ENCODE measurements at places on chromosomes 12 and 14.

GRCh38 chr14:104573930-104574329, 5.6 kb upstream of the C14orf180 start:
- DNase-seq: no peak

DNA sequence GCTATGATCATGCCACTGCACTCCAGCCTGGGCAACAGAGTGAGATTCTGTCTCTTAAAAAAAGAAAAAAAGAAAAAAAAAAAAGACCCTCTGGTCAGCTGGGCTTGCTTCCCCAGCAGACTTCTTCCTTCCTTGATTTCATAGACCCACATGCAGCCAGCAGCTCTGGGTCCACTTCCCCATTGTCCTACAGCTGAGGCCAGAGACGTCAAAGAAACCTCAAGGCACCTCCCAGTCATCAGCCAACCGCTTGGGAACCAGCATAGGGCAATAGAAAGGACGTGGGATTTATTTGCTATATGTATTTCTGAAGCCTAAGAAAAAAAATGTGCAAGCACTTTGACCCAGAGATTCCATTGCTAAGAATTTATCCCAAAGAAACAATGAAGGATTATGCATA, 35.4 kb upstream of the SPPL3 start:
- DNase-seq: no peak

- peak; percentile 26 for DNase-seq
Observed at GRCh38 chr12:16359512-16360491, 12.4 kb downstream of the MGST1 start.

- no peak for DNase-seq
Observed at GRCh38 chr14:25010471-25010870, 39.5 kb downstream of the STXBP6 start.

DNA sequence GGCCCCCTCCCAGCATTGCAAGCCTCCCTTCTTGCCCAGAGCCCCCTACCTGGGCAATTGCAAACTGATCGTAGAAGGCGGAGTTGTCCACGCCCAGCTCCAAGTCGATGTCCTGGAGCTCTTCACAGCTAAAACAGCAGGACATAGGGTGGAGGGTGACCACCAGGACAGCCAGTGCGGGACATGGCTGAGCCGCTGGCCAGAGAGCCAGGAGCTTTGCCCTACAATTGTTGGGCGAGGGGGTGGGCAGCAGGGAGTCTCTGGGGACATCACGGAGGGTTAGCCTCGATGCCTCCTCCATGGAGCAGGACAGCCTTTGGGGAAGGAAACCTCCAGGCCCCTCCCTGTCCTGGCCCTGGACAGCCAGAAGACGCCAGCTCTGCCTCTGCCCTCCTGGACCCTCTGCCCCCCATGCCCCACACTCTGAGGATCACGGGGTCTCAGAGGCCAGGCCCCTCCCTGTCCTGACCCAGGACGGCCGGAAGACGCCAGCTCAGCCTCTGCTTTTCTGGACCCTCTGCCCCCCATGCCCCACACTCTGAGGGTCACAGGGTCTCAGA, 9.4 kb downstream of the TMEM179 start:
- DNase-seq: no peak

DNA sequence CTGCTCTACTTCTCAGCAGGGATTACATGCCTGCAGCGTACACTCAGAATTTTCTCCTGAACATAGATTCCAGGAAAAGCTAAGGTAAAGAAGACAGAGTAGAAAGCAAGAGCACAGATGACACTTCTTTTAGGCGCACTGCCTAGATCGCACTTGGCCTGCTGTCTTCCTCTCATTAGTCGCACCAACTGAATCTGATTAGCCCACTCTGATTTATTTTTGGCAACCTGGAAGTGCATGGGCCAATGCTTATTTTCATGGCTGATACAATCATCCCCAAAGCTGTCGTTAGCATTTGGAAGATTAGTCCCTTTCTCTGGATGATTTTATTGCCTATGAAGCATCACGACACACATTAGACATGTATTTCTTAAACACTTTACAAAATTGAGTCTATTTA, 152.5 kb downstream of the PTPRO start:
- no peak for DNase-seq

GRCh38 chr14:54498095-54498531, 9.3 kb upstream of the GMFB start:
- no peak for DNase-seq

- DNase-seq: no peak
Observed at GRCh38 chr12:101995684-101996083, 66.1 kb downstream of the WASHC3 start.

DNA sequence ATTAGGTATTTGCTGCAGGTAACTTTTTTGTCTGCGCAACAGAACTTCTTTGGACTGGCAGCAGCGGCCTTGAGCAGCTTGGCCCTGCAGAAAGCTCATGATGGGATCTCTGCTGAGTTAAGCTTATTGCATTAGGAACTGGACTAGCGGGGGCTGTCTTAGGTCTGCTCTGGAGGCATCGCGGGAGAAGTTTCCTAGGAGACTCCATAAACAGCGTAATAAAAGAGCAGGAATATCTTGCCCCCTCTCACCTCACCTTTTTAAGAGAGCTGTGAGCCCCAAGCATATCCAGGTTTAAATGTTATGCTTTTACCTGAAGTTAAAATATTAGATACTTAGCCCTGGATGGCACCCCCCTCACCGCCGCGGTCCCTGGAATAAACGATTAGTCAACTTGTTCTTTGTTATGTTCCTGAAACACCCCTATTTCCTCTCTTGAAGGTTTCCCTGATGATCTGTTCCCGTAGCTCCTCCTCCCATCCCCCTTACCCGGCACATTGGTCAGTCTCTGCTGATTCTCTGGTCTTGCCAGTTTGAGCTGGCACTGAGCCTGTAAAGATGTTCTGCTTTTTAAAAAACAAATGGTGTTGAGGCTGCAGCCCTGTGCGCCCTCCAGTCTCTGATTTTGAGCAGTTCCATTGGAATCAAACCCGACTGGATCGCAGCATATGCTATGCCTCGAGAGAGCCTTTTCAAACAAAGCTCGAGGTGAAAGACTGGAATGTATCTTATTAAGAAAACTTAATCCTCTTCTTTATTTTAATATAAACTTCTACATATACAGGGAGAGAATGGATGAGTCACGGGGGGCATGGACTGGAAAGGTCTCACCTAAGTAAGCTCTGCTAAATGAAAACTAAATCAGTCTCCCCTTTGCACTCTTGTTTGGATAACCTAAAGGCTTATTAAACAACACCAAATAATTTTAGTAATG, 1.9 kb downstream of the MLXIP start:
- peak; percentile 92 for DNase-seq

DNA sequence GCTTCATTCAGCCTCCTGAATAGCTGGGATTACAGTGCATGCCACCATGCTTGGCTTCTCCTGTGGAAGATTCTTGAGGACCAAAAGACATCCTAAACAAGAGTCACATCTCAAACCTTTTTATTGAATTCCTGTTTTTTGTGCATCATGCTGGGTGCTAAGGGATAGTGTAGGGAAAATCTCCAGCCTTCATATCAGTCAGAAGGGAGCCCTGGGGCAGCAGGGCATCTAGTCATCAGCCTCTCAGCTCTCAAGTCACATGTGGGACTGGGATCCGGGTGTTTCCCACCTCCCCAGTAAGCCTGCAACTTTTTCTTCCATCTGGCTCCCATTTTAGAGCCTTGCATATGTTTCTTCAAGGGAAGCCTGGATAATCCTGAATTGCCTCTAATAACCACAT, 25.1 kb upstream of the OASL start:
- DNase-seq: no peak

GRCh38 chr12:27823038-27823437, 43.0 kb upstream of the MANSC4 start:
- no peak for DNase-seq

DNA sequence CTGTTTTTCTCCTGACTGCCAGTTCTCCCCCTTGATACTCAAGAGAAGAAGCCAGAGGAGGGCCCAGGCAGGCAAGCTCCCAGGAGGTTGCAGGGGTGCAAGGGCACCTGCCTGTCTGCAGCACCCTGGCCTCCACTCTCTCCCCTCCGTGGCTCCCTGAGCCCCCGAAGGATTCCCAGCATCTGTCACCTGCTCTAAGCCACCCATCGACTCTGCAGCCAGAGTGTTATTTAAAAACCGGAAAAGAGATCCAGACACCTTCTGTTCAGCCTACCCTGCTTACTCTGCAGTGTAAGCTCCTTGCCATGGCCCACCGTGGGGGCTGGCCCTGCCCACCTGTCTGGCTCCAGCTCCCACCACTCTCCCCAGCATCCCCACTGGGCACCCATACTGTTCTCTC, 121.4 kb downstream of the KSR2 start:
- DNase-seq: no peak

DNA sequence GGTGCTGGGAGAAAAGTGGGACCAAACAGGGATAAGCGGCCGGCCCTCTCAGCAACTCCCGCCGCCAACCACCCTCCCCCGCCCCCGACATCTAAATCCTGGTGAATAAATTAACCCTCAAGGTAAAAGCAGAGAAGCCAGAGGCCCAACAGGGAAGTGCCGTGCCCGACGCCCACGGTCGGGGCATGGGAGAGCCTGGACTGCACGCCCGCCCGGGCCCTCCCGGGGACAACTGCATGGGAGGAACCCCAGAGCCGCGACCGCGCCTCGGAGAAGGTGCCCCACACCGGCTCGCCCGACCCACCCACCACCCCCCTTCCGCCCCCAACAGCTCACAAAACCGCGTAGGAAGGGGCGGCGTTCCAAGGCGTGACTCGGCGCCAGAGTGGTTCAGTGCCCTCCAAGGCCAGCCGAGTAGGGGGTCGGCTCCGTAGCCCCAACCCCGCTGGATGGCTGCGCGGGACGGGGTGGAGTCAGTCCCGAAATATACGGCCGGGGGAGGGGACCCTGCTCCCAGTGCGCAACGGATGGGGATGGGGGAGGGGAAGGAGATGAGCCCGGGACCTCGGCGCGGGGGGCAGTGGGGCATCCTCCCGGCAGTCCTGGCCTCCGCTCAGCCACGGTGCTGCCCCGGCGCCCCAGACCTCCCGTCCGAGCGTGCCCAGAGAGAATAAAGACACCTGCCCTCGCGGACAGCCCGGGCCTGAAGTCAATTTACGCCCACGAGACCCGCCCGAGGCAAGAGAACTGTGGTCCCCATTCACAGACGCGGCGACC, 732 bp downstream of the SLC25A29 start:
- no peak for DNase-seq

DNA sequence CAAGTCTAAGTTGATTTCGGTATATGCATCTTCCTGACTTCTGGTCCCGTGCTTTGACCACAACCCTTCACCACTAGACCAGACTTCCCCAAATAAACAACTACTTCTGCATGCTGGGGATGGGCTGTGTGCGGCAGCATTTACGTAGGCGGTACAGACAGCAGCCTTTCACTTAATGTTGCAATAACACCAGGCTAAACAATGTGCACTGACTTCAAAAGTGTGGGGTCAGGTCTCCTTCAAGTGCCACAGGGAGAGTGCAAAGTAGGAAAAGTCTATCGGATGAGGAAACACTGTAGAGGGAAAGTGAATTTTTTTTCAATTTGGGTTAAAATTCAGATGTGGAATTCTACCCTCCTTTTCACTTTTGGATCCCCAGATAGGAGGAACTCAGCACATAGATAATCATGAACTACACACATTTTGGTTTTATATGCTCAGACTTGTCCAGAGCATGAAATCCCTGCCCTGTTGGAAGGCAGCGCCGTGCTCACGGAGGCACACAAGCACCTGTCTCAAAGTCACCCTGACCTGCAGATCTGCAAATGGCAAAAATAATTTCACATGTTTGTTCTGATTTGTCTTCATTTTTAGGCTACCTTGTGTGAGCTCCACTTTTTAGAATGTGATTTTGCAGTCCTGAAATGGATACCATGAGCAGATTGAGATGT, 3.6 kb upstream of the FOS start:
- DNase-seq: no peak

GRCh38 chr12:53378724-53379388, 1.1 kb upstream of the SP1 start:
- DNase-seq: no peak

DNA sequence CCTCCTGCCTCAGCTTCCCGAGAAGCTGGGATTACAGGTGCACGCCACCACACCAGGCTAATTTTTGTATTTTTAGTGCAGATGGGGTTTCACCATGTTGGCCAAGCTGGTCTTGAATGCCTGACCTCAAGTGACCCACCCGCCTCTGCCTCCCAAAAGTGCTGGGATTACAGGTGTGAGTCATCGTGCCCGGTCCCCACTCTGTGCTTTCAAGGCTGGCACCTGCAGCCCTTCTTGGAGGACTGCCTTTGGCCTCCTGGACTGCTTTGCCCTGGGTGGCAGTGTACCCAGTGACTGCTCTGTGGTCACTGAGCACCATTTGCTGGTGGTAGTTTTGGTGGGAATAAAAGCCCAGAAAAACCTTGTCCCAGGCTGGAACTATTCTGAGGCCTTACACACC, 12.6 kb downstream of the DHRS1 start:
- DNase-seq: no peak

DNA sequence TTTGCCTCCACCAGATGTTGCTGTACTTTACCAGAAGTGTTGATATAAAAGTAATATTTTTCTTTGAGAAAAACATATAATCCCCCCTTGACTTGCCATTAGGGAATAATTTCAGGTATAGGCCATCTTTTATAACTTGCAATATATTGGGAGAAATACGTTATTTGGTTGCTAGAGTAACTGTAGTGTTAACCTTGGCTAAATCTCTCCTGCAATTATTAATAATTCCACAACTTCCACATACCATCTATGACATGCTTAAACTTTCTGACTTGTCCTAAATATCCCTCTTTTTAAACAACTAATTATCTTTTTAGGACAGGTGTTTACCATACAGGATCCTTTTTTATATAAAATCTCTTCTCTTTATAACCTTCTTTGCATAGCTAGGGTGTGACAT, 1048.2 kb downstream of the SLC16A7 start:
- DNase-seq: no peak
